ENCODE measurements at places on chromosomes 7 and 10. TPM values are rescaled to one million over a fixed set of nuclear protein-coding genes. Genes with fewer than 3 reads are reported as not detected.

The TMEM213 gene
- total RNA-seq = not detected

The SCIN gene
- total RNA-seq = 0.92 TPM

The GBX1 gene
- total RNA-seq = not detected

The AP3M1 gene
- total RNA-seq = 44.0 TPM

The ARL3 gene
- total RNA-seq = 9.7 TPM

The NAMPT gene
- total RNA-seq = 302 TPM

The ELFN1 gene
- 0.09 TPM for total RNA-seq

The IL6 gene
- total RNA-seq = 1.4 TPM

The CWF19L1 gene
- 17.9 TPM for total RNA-seq

The GPR26 gene
- total RNA-seq = not detected

The ACSM6 gene
- total RNA-seq = not detected

The CYP26C1 gene
- total RNA-seq = 0.60 TPM

The GHRHR gene
- not detected for total RNA-seq

The AKR1D1 gene
- not detected for total RNA-seq

The NEUROD6 gene
- total RNA-seq = not detected

The TCERG1L gene
- not detected for total RNA-seq

The CALHM1 gene
- total RNA-seq = not detected

The CLCN1 gene
- not detected for total RNA-seq

The PNLIP gene
- total RNA-seq = not detected

The FAM131B gene
- 0.80 TPM for total RNA-seq

The FEZF1 gene
- total RNA-seq = not detected

The POLR2J2 gene
- 16.4 TPM for total RNA-seq

The ANXA11 gene
- 318 TPM for total RNA-seq

The HOXA6 gene
- 1.2 TPM for total RNA-seq

The TUBAL3 gene
- 0.52 TPM for total RNA-seq

The CNPY1 gene
- total RNA-seq = not detected

The SFTPA1 gene
- not detected for total RNA-seq

The CUBN gene
- 0.07 TPM for total RNA-seq

The SAP25 gene
- total RNA-seq = 11.0 TPM

The EMX2 gene
- total RNA-seq = not detected

The MYO1G gene
- total RNA-seq = 0.24 TPM

The VWDE gene
- 28.8 TPM for total RNA-seq

The GIMAP2 gene
- 0.81 TPM for total RNA-seq

The HTRA1 gene
- total RNA-seq = 14.9 TPM

The H2BK1 gene
- not detected for total RNA-seq

The MSS51 gene
- total RNA-seq = 3.3 TPM

The INTS15 gene
- 21.4 TPM for total RNA-seq

The EPHA1 gene
- 39.3 TPM for total RNA-seq

The CACNB2 gene
- total RNA-seq = not detected

The C7orf33 gene
- total RNA-seq = not detected

The ASZ1 gene
- total RNA-seq = not detected

The STEAP4 gene
- 12.1 TPM for total RNA-seq

The MYH16 gene
- total RNA-seq = 11.7 TPM

The ARHGAP22 gene
- total RNA-seq = 4.0 TPM

The CPA2 gene
- not detected for total RNA-seq

The CPN1 gene
- total RNA-seq = not detected
